ENCODE measurements at places on chromosomes 2 and 18.

- no peak for DNase-seq
- peaks cover 12% of the 10 kb centered on the region for H3K27me3 ChIP-seq
- no peak overlapping the region for H3K4me3 ChIP-seq
- H3K27ac ChIP-seq = no peak overlapping the region
- peaks cover 29% of the 10 kb centered on the region for H3K4me1 ChIP-seq
These were observed 50.4 kb upstream of the CTDP1 start for GRCh38 chr18:79629249-79629558.

DNA sequence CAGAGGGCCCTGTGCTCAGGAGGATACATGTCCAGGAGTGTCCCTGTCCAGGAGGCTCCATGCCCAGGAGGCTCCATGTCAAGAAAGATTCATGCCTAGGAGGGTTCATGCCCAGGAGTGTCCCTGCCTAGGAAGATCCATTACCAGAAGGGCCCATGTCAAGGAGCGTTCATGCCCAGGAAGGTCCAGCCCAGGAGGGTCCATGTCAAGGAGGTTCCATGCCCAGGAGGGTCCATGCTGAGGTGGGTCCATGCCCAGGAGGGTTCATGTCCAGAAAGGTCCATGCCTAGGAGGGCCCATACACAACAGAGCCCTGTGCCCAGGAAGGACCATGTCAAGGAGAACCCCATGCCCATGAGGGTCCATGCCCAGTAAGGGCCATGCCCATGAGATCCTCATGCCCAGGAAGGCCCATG is 7.0 kb downstream of the GPR35 start:
- no peak for DNase-seq
- H3K27ac ChIP-seq = no peak overlapping the region
- H3K4me1 ChIP-seq = peaks cover 3% of the 10 kb centered on the region
- H3K27me3 ChIP-seq = no peaks in the 10 kb centered on the region

GRCh38 chr18:11482271-11482670 is 127.1 kb upstream of the SLC35G4 start:
- no peak overlapping the region for H3K4me3 ChIP-seq
- H3K36me3 ChIP-seq = no peaks in the 10 kb centered on the region
- no peak overlapping the region for H3K27ac ChIP-seq

- DNase-seq = no peak
- H3K36me3 ChIP-seq = no peaks in the 10 kb centered on the region
- H3K4me3 ChIP-seq = no peak overlapping the region
- peaks cover 9% of the 10 kb centered on the region for H3K4me1 ChIP-seq
- peaks cover 41% of the 10 kb centered on the region for H3K27me3 ChIP-seq
These were observed 7.6 kb downstream of the PROC start for GRCh38 chr2:127425540-127426490.

DNA sequence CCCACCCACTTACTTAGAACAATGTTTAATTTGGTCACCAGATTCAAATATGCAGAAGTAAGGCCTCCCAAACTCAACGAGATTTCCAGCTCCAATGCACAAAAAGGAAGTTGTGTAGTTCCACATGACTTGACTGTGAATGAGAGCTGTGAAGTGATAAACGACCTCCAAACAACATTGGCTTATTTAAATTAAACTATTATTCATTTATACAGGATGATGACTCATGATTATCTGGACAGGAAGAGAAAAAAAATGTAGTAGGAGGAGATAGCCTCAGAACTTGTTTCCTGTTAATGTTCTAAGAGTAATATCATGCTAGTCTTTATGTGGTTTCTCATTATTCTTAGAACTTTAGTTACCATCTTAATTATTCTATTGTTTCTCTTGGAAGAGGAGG is 237.3 kb downstream of the C1D start:
- H3K27ac ChIP-seq = no peak overlapping the region
- no peaks in the 10 kb centered on the region for H3K36me3 ChIP-seq
- H3K4me3 ChIP-seq = no peak overlapping the region

- peaks cover 3% of the 10 kb centered on the region for H3K4me1 ChIP-seq
- H3K27ac ChIP-seq = no peak overlapping the region
- H3K36me3 ChIP-seq = no peaks in the 10 kb centered on the region
- H3K27me3 ChIP-seq = peaks cover 4% of the 10 kb centered on the region
- no peak overlapping the region for H3K4me3 ChIP-seq
- DNase-seq = no peak
These were observed 60.1 kb upstream of the ARL4C start for GRCh38 chr2:234556848-234557573.

- H3K4me3 ChIP-seq = no peak overlapping the region
- no peaks in the 10 kb centered on the region for H3K36me3 ChIP-seq
- H3K27ac ChIP-seq = no peak overlapping the region
- H3K27me3 ChIP-seq = peaks cover 12% of the 10 kb centered on the region
- DNase-seq = no peak
- no peaks in the 10 kb centered on the region for H3K4me1 ChIP-seq
These were observed 49.6 kb downstream of the SOWAHC start for GRCh38 chr2:109663721-109664120.

GRCh38 chr2:239290618-239291474 is 110.0 kb downstream of the HDAC4 start:
- H3K27ac ChIP-seq = no peak overlapping the region
- DNase-seq = no peak
- H3K36me3 ChIP-seq = no peaks in the 10 kb centered on the region
- peaks cover 20% of the 10 kb centered on the region for H3K27me3 ChIP-seq
- no peak overlapping the region for H3K4me3 ChIP-seq

DNA sequence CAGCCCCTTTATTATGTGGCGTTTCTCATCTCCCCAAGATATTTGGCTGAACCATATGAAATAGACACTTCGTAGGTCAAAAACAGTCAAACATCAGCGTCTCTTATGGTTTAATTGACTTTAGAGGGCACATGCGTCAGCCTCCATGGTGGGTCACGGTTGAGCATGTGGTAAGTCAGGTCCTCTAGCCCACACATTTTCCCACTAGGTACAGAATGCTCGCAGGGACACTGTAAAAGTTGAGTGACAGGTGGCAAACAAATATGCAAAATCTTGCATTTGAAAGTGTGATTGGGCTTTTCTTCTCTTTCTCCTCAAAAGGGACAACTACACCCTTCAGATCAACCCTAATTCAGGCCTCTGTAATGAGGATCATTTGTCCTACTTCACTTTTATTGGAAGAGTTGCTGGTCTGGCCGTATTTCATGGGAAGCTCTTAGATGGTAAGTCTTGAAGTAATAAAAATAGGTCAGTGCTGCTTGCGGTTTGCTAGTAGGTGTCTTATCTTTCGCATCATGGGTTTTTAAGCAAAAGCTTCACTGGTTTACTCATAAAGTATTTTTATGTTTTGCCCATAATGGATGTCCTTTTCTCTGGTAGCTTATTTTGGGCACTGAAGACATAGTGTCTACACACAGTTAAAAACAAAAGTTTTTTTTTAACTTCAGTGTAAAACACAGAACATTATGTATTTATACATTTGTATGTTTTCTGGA is 261.3 kb downstream of the ALPK2 start:
- H3K27me3 ChIP-seq = no peaks in the 10 kb centered on the region
- DNase-seq = no peak
- H3K4me1 ChIP-seq = peaks cover 9% of the 10 kb centered on the region
- H3K4me3 ChIP-seq = no peak overlapping the region
- peaks cover 9% of the 10 kb centered on the region for H3K36me3 ChIP-seq

- peaks cover 44% of the 10 kb centered on the region for H3K4me1 ChIP-seq
- no peak overlapping the region for H3K4me3 ChIP-seq
- H3K27me3 ChIP-seq = no peaks in the 10 kb centered on the region
- H3K27ac ChIP-seq = no peak overlapping the region
- peaks cover 23% of the 10 kb centered on the region for H3K36me3 ChIP-seq
These were observed 45.1 kb downstream of the LCLAT1 start for GRCh38 chr2:30492185-30492584.

DNA sequence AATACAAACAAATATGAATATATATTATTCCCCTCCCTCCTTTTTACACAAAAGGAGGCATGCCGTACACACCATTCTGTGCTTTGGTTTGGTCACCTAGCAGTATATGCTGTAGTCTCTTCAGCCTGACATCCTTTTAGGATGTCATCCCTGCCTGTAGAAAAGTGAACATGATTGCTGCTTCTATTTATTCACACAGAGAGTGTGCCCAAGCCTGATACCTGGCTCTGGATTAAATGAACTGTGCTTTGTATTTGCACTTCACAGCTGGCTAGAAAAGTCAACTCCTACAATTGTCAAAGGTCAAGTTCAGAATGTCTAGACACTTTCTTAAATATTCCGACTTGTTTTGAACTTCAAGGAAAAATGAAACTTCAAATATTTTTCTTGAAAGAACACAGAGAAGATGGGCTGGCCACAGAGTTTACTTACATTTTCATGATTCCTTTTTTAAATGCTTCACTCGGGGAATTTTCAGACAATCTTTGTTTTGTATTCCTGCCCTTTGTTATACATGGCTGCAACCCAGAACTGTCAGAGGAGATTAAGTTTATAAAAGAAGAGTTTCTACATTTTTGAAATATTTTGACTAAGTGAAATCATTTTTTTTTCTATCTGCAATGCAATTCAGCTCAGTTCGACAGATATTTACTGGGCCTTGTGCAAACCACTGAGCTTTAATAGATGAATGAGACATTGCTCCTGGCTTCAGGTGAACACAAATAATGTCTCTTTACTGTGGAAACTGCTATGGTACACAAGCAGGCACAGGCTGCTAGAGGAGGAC is 33.5 kb downstream of the DAPL1 start:
- no peaks in the 10 kb centered on the region for H3K36me3 ChIP-seq
- DNase-seq = no peak
- H3K27ac ChIP-seq = no peak overlapping the region
- H3K4me3 ChIP-seq = no peak overlapping the region

GRCh38 chr2:34096562-34097171 is 497.6 kb upstream of the FAM98A start:
- no peaks in the 10 kb centered on the region for H3K4me1 ChIP-seq
- peak; percentile 44 for DNase-seq
- no peak overlapping the region for H3K27ac ChIP-seq
- no peak overlapping the region for H3K4me3 ChIP-seq

DNA sequence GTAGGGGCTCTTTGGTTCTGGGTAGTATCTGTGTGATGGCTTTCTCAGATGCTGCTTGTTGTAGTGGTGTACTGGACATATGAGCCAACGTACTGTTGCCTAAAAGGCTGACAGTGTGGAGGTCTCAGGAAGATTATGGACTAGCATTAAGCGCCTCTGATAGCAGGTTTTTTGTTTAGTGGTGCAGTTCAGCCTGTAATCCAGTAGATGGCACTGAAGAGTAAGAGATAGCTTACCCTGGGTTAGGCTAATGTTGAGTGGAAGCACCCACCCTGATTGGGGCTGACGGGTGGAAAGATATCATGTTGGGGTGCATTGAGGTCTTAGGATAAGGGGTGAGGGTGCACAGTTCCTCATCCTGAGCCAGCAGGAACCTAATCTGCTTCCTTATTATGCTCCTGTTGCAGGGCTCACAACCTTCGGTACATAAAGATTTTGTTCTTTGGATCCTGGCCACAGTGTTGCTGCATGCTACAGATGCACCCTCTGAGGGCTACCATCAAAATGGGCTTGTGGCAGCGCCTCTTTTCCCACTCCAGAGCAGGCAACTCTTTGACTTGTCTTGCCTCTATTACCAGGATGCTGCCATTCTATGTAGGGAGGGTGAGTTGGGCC is 79.6 kb downstream of the MSTN start:
- H3K27ac ChIP-seq = no peak overlapping the region
- DNase-seq = no peak
- H3K4me1 ChIP-seq = no peaks in the 10 kb centered on the region
- H3K4me3 ChIP-seq = no peak overlapping the region

GRCh38 chr2:207165121-207166038 is at the start of gene KLF7:
Gene KLF7 (minus strand): TSS chr2:207165948. CDS start chr2:207165568, 380 bp downstream.
- peak within 1 kb of the TSS; percentile 92 for H3K27ac ChIP-seq
- H3K27me3 ChIP-seq = peaks cover 2% of the 10 kb centered on the region
- peaks cover 57% of the 10 kb centered on the region for H3K4me1 ChIP-seq
- H3K4me3 ChIP-seq = peak within 1 kb of the TSS; percentile 94

DNA sequence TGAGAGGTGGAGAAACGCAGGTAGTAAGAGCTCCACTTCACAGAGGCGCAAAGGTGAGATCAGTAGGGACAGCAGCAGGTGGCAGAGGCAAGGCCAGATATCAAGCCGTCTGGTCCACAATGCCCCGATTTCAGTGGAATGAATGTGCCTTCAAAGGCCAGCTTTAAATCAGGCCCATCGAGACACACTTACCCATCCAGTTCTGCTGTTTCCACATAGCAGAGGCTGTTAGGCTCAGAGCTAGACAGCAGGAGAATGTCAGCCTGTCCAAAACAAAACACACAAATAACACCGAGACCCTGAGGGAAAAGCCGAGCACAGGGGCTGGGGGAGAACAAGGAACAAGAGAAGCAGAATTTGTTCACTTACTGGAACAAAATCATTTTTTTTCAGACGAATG is 75.8 kb upstream of the NARS1 start:
- H3K4me1 ChIP-seq = peaks cover 7% of the 10 kb centered on the region
- H3K27me3 ChIP-seq = no peaks in the 10 kb centered on the region
- H3K27ac ChIP-seq = no peak overlapping the region
- H3K36me3 ChIP-seq = no peaks in the 10 kb centered on the region
- no peak for DNase-seq
- H3K4me3 ChIP-seq = no peak overlapping the region

DNA sequence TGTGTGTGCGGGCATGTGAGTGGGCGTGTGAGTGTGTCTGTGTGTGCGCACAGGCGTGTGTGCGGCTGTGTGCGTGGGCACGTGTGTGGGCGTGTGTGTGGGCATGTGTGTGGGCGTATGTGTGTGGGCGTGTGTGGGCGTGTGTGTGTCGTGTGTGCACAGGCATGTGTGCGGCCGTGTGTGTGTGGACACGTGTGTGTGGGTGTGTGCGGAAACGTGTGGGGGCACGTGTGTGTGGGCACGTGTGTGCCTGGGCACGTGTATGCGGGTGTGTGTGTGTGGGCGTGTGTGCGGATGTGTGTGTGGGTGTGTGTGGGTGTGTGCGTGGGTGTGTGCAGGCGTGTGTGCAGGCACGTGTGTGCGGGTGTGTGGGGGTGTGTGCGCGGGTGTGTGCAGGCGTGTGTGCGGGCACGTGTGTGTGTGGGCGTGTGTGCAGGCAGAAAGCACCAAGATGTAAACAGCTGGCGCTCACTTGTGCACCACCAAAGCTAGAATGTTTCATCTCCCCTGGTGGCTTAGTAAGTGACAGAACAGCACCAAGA is 31.2 kb upstream of the ALKAL2 start:
- peaks cover 5% of the 10 kb centered on the region for H3K36me3 ChIP-seq
- peak overlapping the region; percentile 71 for H3K4me3 ChIP-seq
- DNase-seq = no peak
- peak overlapping the region; percentile 97 for H3K27ac ChIP-seq
- peaks cover 12% of the 10 kb centered on the region for H3K27me3 ChIP-seq
- peaks cover 26% of the 10 kb centered on the region for H3K4me1 ChIP-seq

Data from activated naive CD8-positive, alpha-beta T cell treated with anti-CD3 and anti-CD28 coated beads, Interleukin-2, amount 50 U/mL, for 24 hours (primary cell).